ENCODE measurements at places on chromosomes 7 and 10. TPM values are rescaled to one million over a fixed set of nuclear protein-coding genes. Genes with fewer than 3 reads are reported as not detected.

ZNF3 gene
- total RNA-seq: 37.4 TPM

DNA sequence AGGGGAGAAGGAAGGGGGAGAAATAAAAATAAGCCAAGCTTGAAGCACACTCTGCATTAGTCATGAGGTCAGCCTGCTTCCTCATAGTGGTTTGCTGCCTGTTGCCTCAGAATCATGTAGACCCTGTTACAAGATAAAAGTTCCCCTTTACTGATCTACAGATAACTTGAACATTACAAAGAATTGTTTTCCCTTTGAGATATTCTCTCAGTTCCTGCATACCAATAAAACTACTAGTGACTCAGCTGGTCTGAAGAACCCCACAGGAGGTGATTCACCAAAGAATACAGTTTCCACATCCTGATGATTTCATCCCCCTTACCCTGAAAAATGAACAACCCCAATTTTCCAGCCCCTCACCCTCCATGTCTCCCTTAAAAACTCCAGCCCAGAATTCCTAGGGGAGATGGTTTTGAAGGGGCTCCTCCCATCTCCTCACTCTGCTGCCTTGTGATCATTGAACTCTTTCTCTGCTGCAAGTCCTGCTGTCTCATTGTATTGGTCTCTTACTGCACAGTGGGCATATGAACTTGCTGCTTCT is 31.5 kb upstream of the NRP1 start:
- no peaks in the 10 kb centered on the region for H3K27me3 ChIP-seq
- H3K4me1 ChIP-seq: no peaks in the 10 kb centered on the region
- H3K4me3 ChIP-seq: no peak overlapping the region
- H3K27ac ChIP-seq: no peak overlapping the region

IFIT1B gene
- not detected for total RNA-seq

FZD8 gene
- total RNA-seq: 8.6 TPM

DNA sequence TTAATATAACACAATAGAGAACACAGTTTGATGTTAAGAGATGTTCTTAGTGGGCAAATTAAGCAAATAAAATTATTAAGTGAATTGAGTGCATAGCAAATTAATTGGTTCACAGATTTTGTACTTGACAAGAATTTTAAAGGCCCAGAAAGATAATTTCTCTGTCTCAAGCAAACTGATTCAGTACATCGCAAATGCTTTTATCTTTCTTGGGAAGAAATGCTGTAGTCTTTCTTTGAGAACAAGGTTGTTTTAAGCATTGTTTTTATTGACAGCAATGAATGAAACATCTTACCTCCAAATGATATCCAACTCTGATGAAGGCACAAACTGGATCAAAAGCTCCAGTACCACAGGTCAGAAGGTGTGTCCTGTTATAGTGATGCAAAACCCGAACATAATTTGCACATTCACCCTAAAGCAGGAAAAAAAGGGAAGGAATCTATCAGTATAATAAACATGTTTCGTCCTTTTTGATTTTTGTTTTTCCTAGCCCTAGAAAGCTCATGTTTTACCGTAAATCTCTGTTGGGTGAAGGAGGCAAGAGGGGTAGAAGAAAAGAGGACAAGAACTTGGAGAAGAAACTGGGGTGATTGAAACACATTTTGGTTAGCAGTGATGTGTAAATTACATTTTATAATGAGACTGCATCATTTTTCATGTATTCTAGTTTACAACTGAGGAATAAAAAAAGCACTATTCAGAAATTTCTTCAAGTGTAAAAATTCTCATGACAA is 182.6 kb downstream of the SEMA3E start:
- no peak for DNase-seq
- no peak overlapping the region for H3K27ac ChIP-seq
- H3K27me3 ChIP-seq: no peaks in the 10 kb centered on the region
- H3K4me1 ChIP-seq: no peaks in the 10 kb centered on the region

UCN3 gene
- not detected for total RNA-seq

ASB4 gene
- not detected for total RNA-seq

AGBL3 gene
- 1.1 TPM for total RNA-seq

DNA sequence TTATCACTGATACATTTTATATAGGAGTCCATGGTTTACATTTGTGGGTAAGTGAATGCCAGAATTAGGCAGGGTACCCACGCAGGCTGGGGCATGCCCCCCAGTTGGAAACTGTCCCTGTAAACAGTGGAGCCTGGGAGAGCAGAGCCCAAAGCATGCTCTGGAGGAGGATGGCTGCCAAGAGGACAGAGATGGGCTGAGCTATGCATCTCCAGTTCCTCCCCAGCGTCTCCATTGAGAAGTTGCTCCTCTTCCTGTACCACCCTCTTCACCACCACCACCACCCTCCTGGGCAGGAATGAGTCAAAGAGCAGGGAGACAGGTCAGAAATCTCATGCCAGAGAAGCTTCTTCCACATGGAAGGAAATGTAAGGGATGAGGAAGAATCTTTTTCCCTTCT is 67.7 kb upstream of the KMT2E start:
- peaks cover 22% of the 10 kb centered on the region for H3K4me1 ChIP-seq
- H3K27ac ChIP-seq: peak overlapping the region; percentile 96

DNA sequence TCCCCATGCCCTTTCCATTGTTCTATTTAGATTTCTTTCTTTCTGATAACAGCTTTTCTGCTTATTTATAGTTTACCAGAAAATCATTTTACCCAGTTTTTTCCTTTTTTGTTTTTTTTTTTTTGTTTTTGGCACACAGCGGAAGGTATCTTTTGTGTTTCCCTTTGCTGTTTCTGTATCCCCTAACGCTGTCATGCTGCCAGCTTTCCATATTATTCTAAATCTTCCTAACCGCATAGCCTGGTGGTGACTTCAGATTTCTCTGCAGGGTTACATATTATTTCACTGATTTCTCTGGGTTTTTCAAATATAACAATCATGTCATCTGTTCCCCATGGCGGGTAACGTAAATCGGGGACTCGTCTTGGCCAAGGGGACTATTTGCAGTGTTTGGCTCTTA is 4.0 kb upstream of the SLC29A4 start:
- peaks cover 5% of the 10 kb centered on the region for H3K27me3 ChIP-seq
- H3K27ac ChIP-seq: no peak overlapping the region
- H3K4me3 ChIP-seq: no peak overlapping the region
- H3K4me1 ChIP-seq: peaks cover 12% of the 10 kb centered on the region

- H3K36me3 ChIP-seq: no peaks in the 10 kb centered on the region
- H3K27ac ChIP-seq: peak overlapping the region; percentile 52
- H3K27me3 ChIP-seq: no peaks in the 10 kb centered on the region
- peaks cover 17% of the 10 kb centered on the region for H3K4me1 ChIP-seq
- no peak overlapping the region for H3K4me3 ChIP-seq
Observed at GRCh38 chr10:100038561-100039071, 28.9 kb upstream of the DNMBP start.

Measured in transverse colon (tissue), 4 donors.